ENCODE measurements at places on chromosomes 6 and 20.

GRCh38 chr6:33136310-33136900, 55.9 kb downstream of the COL11A2 start:
- DNase-seq: no peak

DNA sequence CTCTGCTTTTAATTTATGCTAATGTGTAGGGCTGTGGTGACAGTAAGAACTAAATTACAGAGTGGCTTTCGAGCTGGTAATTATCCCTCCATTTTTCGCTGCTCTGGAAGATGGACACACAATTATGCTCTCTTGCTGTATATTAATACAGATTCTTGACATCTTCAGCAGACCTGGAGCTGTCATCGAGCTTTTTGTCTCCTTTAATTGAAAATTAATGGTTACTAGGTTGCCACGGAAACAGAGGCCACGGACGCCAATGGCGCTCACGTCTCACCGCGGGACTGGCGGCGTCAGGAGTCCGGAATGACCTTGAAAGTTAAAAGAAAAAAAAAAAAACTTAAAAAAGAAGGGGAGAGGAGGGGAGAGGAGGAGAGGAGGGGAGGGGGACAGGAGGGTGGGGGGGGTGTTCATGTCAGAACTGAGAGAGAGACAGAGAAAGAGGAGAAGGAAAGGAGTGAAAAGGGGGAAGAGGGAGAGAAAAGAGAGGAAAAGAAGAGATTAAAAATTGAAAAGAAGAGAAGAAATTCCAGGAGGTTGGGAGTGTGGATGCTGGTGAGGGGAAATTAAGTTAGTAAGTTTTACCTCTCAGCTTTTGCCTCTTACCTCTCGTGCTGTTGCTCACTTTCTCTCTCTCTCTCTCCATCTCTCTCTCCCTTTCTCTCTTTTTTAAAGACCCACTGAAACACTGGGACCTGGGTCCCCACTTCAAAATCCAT, 22.1 kb upstream of the FOXP4 start:
- no peak for DNase-seq

GRCh38 chr6:37205997-37206340, 36.0 kb downstream of the PIM1 start:
- DNase-seq: no peak

DNA sequence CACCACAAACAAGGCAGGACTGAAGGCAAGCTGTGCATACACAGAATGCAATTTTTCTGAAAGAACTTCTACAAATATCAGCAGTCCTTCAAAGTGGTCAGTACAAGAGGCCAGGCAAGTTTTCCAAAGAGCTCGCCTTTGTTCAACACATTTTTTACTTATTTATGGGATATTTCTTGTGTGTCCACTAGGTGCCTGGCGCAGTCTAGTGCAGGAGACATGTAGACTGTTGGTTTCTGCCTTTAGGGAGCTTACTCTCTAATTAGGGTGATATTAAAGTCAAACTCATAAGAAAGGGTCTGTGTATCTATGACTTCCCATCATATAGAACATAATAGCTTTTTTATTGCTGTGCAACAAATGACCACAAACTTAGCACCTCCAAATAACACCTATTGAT, 21.2 kb upstream of the VEGFA start:
- DNase-seq: no peak

GRCh38 chr6:139378882-139379341, 4.5 kb upstream of the CITED2 start:
- DNase-seq: peak; percentile 47
